ENCODE measurements at places on chromosomes 3 and 15. TPM values are rescaled to one million over a fixed set of nuclear protein-coding genes. Genes with fewer than 3 reads are reported as not detected.

DNA sequence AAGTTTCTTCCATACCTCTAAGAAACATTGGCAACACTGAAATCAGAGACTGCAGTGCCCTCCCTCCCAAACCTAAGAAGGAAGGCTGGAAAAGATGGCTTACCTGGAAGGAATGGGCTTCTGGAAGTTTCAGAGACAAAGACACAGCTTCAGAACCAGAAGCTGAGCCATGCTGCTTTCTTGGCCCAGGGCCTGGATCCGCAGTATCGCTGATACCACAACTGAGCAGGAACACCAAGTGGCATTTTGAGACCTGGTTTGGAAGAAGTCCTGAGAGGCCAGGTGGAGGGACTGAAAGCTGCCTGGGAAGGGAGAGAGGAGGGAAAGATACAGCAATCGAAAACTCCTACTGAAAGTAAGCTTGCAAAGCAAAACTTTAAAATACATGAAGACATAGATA, 19.8 kb downstream of the GPR160 start:
- no peak for DNase-seq

DNA sequence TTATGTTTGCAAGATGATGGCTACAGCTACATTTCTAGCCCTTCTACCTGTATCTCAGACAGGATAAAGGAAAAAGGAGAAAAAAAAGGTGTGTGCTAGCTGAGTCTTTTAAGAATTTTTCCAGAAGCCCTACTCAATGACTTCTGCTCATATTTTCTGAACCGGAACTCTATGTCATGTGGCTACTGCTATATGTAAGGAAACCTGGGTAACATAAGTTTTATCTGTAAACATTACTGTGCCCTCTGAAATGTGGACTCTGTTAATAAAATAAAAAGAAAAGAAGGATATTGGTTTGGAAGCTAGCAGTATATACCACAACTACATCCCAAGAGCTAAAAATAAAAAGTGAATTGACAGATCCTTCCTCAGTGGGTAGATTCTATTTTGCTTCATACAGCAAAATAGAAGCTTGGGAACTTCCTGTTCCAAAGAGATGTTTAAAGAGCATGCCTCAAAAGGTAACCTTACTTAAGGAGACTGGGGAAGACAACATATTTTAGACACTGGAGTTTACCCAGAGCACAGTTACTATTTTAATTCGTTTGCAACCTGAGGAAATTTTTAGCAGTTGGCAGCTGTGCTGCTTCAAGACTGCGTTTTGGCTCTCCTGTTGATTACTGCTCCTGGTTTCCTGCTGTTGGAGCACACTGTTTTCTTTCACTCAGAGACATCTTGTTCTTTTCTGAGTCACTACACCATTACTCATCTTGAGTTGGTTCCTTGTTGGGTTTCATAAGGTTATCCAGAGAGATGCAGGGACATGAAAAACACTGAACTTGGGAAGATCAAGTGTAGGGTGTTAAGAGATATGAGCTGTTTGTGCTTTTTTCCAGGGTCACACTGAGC, 280.7 kb downstream of the NFKBIZ start:
- no peak for DNase-seq

RFT1 gene
- 8.6 TPM for total RNA-seq

MKRN3 gene
- total RNA-seq = 0.32 TPM
